ENCODE measurements at places on chromosomes 5 and 9.

- DNase-seq = no peak
Observed at GRCh38 chr5:150649108-150650020, 8.9 kb downstream of the SYNPO start.

DNA sequence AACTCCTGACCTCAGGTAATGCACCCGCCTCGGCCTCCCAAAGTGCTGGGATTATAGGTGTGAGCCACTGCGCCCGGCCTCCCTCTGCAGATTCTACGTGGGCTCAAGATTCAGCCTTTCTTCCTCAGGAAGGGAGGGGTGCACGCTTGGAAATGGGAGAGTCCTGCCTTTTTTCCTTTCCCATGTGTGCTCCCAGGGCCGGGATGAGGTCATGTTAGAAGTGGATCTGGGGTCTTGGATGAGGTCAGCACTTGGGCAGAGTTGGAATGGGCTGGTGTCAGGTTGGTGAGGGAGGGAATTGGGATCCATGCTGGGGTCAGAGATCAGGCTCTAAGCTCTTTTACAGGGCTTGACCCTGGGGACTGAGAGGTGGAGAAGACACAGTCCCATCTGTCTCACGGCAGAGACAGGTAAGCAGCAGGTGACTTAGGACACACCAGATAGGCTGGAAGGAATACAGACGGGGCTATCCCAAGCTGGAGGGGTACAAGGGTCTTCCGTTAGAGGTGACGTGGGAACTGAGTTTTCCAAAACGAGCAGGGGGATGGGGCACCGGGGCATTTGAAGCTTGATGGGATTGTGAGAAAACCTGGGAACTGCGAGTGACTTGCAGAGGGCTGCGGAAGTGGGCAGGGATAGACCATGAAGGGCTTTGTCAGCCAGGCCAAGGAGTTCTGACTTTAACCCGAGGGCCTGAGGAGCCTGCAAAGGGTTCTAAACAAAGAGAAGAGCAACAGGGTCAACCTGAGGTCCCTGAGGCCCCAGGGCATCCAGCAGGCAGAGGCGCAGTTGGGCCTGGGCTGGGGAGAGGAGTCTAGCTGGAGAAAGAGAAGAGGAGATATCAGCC, 1.8 kb upstream of the AQP7 start:
- no peak for DNase-seq

GRCh38 chr5:129395247-129395646, 64.9 kb upstream of the ADAMTS19 start:
- no peak for DNase-seq

GRCh38 chr5:75681125-75681830, 36.0 kb downstream of the POC5 start:
- no peak for DNase-seq

GRCh38 chr5:73369278-73369677, 79.3 kb downstream of the FOXD1 start:
- DNase-seq = no peak

DNA sequence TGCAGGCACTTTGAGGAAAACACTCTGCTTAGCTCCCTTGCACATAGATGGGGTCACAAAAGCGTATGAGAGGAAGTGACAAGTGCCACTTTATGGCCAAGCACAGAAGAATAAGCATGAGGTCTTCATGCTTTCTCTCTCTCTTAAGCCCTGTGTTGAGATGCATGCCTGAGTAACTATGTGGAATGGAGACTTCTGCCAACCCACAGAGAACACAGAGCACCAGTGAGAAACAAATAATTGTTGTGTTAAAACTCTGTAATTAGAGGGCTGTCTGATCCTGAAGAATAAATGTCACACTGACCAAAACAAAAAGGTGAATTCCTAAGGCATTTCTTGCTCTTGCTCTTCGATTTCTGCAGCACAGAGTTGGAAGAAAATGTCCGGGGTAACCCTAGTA, 488.5 kb downstream of the CTNND2 start:
- no peak for DNase-seq

GRCh38 chr9:121558473-121558872, 58.8 kb upstream of the GGTA1 start:
- DNase-seq = no peak

- DNase-seq = no peak
Observed at GRCh38 chr5:167814040-167814439, 477.4 kb upstream of the WWC1 start.

- DNase-seq = no peak
Observed at GRCh38 chr5:151555760-151556576, 35.2 kb downstream of the FAT2 start.

DNA sequence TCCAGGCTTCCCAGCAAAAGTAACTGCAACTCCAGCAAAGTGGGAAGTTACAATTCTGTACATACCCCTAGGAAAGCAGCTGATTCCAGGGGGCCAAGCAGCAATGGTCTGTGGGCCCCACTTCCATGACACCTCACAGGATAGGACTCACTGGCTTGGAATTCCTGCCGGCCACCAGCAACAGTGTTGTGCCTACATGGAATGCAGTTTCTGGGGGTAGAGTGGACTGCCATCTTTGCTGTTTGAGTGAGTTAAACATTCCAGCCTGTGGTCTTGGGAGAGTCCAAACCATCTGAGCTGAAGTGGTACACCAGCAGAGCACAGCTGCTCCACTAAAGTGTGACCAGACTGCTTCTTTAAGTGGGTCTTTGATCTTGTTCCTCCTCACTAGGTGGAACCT, 13.4 kb upstream of the FBN2 start:
- no peak for DNase-seq

DNA sequence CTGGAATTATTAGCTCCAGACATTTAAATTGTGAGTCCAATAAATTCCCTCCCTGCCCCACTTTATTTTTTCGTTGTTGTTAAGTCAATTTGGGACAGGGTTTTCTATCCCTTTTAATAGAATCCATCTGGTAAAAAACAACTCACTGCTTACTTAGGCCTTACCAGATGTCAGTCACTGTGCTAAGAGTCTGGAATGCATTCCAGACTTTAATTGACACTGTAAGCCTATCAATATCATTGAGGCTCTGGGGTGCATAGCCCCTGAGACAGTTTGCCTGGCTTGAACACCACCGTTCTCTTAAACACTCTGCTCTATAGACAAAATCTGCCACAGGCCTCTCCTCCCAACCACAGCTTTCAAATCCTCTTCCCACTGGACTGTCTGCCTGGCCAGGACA, 175.9 kb downstream of the NSG2 start:
- no peak for DNase-seq

DNA sequence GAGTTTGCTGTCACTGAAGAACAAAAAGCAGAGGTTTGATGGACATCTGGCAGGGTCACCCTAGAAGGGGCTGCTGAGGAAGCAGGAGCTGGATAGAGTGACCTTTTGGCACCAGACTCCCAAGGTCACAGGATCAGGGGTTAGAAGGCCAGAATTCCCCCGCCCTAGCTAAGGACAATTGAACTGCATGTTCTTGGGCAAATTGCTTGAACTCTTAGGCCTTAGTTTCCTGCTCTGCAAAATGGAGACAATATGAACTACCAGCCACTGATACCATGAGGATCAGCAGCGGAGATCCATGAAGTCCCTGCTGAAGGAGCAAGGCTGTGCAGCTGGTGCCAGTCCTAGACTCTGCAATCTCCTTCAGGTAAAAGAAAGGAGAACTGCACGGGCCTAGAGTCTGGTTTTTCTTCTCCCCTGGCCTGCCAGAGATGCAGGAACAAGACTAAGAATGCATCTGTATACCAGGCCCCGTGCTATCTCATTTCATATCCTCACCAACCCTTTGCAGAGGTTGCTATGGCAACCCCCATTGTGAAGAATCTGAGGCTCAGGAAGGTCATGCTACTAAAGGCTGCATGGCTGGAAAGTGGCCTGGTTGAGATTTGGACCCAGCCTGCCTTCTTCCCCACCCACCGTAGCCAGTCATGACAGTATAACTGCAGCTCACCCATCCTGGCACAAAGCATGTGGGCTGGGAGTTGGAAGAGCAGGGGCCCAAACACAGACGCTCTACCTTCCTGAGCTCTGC, 33.7 kb downstream of the CAMK2A start:
- DNase-seq = no peak

GRCh38 chr5:112960863-112961504, 15.6 kb upstream of the DCP2 start:
- DNase-seq = no peak
